ENCODE measurements at places on chromosomes 11 and 22.

DNA sequence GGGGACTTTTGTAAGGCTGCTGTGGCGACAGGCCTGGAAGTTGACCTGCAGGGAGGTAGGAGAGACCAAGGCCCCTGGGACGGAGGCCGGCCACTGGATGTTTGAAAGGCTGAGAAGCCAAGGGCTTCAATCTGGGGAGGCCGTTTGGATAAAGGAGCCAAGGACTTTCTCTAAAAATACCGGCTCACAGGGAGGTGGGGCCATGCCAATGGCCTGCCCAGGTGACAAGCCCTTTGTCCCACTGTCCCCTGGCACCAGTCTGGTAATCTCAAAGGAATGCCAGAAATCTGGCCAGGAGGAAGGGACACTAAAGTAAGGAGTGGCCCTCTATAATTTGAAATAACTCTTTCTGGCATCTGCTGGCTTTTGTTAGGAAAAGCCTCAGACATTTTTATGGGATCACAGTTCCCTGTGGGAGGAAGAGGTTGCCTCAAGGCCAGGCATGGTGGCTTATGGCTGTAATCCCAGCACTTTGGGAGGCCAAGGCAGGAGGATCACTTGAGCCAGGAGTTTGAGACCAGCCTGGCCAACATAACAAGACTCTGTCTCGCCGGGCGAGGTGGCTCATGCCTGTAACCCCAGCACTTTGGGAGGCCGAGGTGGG lies 1.9 kb upstream of the CHKA start:
- no peak for DNase-seq

GRCh38 chr11:35321532-35322317 lies 97.6 kb downstream of the SLC1A2 start:
- no peak for DNase-seq

- no peak for DNase-seq
These were observed 7.9 kb downstream of the KDM2A start for GRCh38 chr11:67126986-67127385.

DNA sequence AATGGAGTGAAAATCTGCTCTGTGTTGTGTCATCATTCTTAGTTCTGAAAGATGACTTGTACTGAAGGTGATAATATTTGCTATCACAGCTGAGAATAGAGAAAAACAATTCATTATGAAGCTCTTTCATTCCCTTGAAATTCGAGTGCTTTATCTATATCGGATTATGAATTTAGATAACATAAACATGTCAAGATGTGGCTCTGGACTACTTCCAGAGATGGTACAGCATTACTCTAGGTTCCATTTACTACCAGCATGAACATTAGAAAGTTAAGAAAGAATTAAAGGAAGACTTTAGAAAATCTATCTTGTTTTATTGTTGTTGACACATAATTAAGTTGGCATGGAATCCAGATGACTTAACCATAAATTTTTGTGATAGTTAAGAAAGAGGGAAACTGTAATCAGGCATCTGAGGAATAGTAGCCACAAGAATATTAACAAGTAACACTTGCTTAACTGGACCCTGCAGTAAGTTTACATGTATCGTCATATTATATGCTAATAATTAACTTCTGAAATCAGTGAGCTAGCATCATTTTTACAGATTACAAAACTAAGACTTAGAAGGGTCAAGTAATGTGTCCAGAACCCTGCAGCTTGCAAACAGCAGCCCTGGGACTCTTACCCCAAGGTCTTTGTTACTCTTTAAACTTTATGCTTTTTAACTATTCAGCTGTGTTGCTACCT lies 182.6 kb downstream of the DDX10 start:
- DNase-seq = no peak

DNA sequence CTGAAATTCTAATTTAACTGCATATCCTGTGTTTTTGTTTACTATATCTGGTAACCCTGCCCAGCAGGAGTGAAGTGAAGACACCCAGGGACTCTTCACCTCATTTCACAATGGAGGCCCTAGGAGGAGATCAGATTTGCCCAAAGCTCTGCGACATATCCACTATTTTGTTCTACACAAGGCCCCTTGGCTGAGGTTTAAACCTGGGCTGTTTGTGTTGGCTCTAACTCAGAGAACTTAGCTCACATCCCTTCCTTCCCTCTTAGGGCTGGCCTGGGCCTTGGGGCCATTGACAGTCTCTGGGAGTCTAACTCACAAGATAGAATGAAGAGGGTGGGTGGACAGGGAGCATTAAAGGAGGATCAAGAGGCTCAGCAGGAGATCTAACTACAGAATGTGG lies 8.2 kb upstream of the PLA2G3 start:
- DNase-seq = no peak

DNA sequence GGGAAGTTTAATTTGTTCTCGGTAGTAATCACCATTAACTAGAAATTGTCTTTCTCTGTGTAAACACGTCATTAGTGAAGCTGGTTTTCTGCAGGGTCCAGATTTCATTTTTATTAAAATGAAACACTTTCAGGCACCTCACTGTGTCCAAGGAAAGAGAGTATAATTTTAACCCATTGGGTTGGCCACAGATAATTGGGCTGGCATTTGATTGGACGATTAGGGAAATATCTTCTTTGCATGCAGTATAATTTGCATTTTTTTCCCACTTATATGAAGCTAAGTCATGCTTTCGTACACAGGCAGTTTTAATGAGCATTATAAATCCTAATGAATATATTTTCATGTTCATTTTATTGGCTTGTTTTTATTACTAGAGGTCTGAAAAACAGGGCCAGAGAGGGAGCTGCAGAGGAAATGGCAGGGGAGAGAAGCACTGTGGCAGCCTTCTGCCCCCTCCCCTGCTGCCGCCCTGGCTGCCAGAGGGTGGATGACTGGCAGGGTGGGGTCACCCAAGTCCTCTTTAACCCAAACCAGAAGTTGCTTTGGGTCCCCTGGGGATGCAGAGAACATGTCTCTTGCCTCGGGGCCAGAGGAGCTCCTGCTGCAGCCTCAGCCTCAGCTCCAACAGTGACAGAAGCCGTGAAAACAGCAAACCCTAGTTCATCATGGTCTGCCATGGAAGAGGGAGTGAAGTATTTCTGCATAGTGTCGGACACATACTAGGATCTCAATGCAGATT lies 93.9 kb downstream of the PKNOX2 start:
- DNase-seq = no peak

- DNase-seq = no peak
These were observed 281.0 kb downstream of the TENM4 start for GRCh38 chr11:79159657-79160450.

DNA sequence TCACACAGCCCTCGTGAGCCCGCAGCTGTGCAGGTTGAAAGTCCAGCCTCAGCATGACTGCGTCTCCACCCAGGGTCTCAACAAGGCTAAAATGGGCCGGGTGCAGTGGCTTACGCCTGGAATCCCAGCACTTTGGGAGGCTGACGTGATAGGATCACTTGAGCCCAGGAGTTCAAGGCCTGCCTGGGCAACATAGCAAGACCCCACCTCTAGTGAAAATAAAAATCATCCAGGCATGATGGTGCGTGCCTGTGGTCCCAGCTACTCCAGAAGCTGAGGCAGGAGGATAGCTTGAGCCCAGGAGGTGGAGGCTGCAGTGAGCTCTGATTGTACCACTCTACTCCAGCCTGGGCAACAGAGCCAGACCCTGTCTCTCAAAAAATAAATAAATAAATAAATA lies 100.8 kb upstream of the PRR5 start:
- no peak for DNase-seq

- no peak for DNase-seq
These were observed 1.4 kb downstream of the ADM start for GRCh38 chr11:10305964-10306918.

DNA sequence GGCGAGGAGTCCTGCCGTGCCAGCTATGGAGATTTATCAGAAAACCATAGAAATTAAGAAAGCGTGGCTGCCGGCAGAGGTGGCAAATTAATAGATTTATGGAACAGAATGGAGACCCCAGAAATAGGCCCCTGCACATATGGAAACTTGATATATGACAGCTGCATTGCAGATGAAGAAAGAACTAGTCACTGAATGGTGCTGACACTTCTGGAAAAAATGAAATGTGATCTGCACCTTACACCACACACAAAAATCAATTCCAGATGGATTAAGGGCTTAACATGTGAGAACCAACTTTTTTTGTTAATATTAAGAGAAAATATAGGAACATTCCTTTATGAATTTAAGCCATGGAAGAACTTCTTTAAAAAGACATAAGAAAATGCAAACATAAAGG lies 40.3 kb upstream of the TSKU start:
- no peak for DNase-seq

DNA sequence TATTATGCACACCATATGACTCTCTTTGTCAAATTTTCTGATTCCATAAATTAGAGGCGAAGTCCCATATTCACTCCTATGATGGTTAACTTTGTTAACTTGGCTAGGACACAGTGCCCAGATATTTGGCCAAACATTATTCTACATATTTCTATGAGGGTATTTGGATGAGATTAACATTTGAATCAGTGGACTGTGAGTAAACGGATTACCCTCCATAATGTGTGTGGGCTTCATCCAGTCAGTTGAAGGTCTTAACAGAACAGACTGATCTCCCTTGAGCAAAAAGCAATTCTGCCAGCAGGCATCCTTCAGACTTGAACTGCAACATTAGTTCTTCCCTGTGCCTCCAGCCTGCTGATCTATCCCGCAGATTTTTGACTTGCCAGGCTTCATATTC lies 69.9 kb downstream of the FZD4 start:
- DNase-seq = no peak

- no peak for DNase-seq
These were observed 1552.7 kb upstream of the TENM4 start for GRCh38 chr11:80993536-80993935.

GRCh38 chr11:118194835-118195627 lies 18.6 kb upstream of the SCN2B start:
- no peak for DNase-seq

- DNase-seq = peak; percentile 71
These were observed 217.0 kb downstream of the DYNC2H1 start for GRCh38 chr11:103326070-103326794.

- DNase-seq = peak; percentile 34
These were observed 27.7 kb downstream of the LRRC4C start for GRCh38 chr11:41431784-41432183.

DNA sequence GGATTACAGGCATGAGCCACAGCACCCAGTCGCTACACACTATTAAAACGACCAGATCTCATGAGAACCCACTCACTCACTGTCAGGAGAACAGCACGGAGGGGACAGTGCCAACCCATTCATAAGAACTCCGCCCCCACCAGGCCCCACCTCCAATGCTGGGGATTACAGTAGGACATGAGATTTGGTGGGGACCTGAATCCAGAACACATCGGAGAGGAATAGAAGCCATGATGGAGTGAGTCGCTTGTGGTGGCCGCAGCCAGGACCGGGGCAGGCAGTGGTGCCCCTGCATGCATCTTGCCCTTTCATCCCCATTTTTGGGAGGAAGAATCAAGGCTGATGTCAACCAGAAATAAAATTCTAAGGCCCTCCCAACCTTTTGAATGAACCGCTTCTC lies 8.7 kb downstream of the NADSYN1 start:
- DNase-seq = no peak

DNA sequence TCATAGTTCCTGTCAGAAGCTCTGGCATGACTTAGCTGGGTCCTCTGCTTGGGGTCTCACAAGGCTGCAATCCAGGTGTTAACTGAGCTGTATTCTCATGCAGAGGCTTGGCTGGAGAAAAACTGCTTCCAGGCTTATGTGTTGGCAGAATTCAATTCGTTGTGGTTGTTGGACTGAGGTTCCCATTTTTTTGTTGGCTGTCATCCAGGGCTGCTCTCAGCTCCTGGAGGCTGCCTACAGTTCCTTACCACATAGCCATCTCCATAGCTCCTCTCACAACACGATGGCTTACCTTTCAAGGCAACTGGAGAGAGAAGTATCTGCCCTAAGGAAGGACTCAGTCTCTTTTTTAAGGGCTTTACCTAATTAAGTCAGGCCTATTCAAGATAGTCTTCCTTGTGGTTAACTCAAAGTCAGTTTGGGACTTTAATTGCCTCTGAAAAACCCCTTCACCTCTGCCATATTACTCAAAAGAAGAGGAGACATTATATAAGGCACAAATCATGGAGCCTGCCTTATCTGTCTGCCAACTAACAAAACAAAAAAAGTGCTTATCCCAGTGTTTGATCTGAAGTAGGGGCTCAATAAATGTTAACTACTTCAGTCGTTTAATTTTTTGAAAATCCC lies 35.2 kb downstream of the OR2AG2 start:
- no peak for DNase-seq

- peak; percentile 12 for DNase-seq
These were observed 20.4 kb downstream of the MRGPRX4 start for GRCh38 chr11:18193010-18193409.

DNA sequence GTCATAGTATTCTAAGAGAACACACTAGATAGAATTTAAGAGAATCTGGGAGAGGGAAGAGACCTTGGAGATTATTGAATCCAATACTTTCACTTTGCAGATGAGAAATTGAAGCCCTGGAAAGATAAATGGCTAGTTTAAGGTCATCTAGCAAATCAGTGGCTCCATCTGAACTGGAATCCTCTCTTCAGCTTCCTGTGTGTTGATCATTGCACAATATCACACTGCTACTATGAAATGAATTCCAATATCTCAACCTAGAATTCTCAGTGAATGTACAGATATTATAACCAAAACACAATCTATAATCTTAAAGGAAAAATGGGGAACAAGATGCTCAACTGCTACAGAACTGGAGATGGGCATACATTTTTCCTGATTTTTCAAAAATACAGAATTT lies 44.1 kb downstream of the DCUN1D5 start:
- no peak for DNase-seq

DNA sequence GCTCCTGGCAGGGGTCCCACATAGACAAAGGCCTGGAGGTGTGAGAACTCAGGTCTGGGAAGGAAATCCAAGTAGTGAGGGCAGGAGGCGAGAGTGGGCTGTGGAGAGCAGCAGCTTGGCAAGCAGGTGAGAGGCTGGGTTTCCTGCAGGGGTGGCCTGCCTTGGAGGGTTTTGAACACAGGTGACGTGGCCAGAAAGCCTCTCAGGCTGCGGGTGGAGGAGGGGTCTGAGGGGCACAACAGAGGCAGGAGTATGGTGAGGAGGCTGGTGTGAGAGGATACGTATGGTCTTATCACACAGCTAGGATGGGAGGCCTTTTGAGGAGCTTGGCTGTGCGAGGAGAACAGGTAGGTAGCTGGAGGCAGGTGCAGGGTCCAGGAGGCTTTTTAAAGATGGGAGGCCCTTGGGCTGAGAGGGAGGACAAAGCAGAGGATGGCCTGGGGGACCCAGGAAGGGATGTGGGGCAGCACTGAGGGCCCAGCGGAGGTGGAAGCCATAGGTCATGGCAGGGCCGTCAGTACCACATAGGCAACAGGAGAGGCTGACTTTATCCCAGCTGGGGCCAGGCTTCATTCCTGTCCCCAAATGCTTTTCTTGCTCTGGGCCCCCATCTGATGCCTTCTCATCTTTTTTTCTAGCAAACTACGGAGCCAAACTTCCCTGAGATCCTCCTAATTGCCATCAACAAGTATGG lies 84.4 kb downstream of the MYO7A start:
- no peak for DNase-seq

GRCh38 chr22:22113701-22114100 lies 130.9 kb upstream of the VPREB1 start:
- DNase-seq = no peak

All from urothelium cell line (cell line).